Stimulated activated CD4-positive, alpha-beta T cell treated with anti-CD3 and anti-CD28 coated beads, Interleukin-1b, Interleukin-23, amount 100 ng/mL, for 24 hours (primary cell): ENCODE measurements at places on chromosomes 3 and 15.
A peak's percentile ranks its signal among the peaks of the same experiment; 100 is the strongest.

GRCh38 chr3:179771797-179772196, 119.0 kb downstream of the USP13 start:
- DNase-seq: no peak

GRCh38 chr15:58331913-58332675, 99.7 kb upstream of the LIPC start:
- peak; percentile 90 for DNase-seq

- no peak for DNase-seq
Observed at GRCh38 chr15:87874896-87875711, 381.4 kb downstream of the NTRK3 start.

- no peak for DNase-seq
Observed at GRCh38 chr3:47469616-47470015, 6.1 kb downstream of the SCAP start.

DNA sequence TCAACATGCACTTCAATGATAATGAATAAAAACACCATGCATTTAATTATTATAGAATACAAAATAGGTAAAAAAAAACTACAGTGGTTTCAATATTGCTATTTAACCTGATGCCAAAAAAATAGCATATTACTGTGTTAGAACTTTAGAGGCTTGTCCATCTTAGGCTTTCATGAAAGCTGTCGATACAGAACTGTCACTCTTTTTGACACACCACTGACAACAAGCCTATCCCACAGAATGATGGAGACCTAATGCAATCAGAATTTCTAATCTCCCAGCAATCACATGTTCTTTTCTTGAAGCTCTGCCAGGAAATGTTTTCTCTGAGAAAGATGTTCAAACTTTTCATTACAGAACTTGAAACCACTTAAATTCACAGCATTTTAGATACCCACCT, 490.3 kb upstream of the EPHA6 start:
- no peak for DNase-seq

DNA sequence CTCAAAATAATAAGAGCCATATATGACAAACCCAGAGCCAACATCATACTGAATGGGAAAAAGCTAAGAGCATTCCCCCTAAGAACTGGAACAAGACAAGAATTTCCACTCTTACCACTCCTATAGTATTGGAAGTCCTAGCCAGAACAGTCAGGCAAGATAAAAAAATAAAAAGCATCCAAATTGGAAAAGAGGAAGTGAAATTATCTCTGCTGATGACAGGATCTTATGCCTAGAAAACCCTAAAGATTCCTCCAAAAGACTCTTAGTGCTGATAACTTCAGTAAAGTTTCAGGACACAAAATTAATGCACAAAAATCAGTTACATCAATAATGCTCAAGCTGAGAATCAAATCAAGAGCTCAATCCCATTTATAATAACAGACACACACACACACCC, 45.9 kb upstream of the SLC2A2 start:
- no peak for DNase-seq

- DNase-seq: no peak
Observed at GRCh38 chr15:58228718-58229117, 90.5 kb downstream of the AQP9 start.
